ENCODE measurements at places on chromosomes 3 and 15. TPM values are rescaled to one million over a fixed set of nuclear protein-coding genes. Genes with fewer than 3 reads are reported as not detected.

The UACA gene
- total RNA-seq: 56.9 TPM

The SERPINI2 gene
- total RNA-seq: not detected

The SLC7A14 gene
- total RNA-seq: 0.31 TPM

The GOLGA6A gene
- total RNA-seq: 42.4 TPM

The MESP2 gene
- 2.9 TPM for total RNA-seq

DNA sequence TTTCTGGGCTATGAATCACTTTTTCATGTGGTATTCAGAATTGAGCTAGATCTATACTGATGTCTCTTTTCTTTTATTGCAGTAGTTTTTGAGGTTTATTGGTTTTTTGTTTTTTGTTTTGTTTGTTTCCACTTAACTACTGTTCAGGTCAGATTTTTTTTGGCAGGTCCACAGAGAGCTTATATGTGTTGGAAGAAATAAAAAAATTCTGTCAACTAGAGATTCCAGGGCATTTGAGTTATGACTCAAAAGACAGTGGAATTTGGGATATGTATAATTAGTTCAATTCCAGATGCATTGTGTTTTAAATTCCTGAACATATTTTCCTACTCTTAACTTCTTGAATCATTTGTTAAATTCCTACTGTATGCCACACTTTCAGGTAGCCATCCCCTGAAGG lies 727.2 kb downstream of the SI start:
- no peaks in the 10 kb centered on the region for H3K27me3 ChIP-seq
- no peak overlapping the region for H3K4me3 ChIP-seq
- no peaks in the 10 kb centered on the region for H3K36me3 ChIP-seq
- no peak for DNase-seq

- DNase-seq: no peak
- no peak overlapping the region for H3K4me3 ChIP-seq
- H3K36me3 ChIP-seq: no peaks in the 10 kb centered on the region
- peaks cover 3% of the 10 kb centered on the region for H3K4me1 ChIP-seq
These were observed 417.6 kb downstream of the TIGIT start for GRCh38 chr3:114711321-114711886.

DNA sequence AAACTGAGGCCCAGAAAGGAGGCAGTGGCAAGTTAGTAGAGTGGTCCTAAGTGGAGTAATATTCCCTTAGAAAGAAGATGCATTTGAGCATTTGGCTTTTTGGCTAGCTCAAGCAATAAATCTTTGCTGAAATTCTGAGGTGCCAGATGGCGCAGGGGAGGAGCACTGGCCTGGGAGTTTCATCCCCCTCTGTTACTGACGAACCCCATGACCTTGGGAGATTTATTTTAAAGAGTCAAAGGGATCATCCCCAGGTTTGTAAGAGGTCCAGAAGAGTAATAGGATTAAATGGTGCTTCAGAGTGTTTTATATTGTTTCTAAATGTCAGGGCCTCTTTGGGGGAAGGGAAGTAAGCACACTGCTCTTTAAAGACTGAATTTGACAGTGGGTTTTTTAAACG lies 85.1 kb upstream of the PIAS1 start:
- H3K4me3 ChIP-seq: no peak overlapping the region
- H3K27me3 ChIP-seq: no peaks in the 10 kb centered on the region
- no peak overlapping the region for H3K27ac ChIP-seq
- no peaks in the 10 kb centered on the region for H3K36me3 ChIP-seq
- DNase-seq: no peak

DNA sequence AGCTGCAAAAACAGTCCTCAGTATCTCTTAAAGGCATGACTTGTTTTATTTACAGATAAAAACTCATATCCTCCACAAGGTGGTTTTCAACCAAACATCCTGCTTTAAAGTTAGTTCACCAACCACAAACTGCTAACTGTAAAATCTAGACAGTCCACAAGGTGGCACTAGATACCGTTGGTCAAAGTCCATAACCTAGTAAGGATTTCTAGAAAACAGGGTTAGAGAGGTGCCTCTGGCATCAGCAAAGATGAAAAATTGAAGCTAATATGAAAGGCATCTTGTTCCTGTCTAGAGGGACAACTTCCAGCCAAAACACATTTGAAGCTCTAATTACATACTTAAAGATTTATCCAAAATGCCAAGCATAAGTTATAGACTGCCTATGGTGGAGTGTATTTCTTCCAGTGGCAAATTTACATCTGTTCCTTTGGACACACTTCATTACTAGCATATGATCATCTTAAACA lies 56.0 kb downstream of the ZMAT3 start:
- no peaks in the 10 kb centered on the region for H3K4me1 ChIP-seq
- no peak overlapping the region for H3K4me3 ChIP-seq

GRCh38 chr15:97915261-97915660 lies 45.2 kb upstream of the ARRDC4 start:
- no peak overlapping the region for H3K27ac ChIP-seq
- no peak overlapping the region for H3K4me3 ChIP-seq

- H3K36me3 ChIP-seq: no peaks in the 10 kb centered on the region
- H3K27me3 ChIP-seq: no peaks in the 10 kb centered on the region
- H3K27ac ChIP-seq: no peak overlapping the region
- H3K4me1 ChIP-seq: no peaks in the 10 kb centered on the region
These were observed 509.5 kb downstream of the TBL1XR1 start for GRCh38 chr3:176687754-176688153.

DNA sequence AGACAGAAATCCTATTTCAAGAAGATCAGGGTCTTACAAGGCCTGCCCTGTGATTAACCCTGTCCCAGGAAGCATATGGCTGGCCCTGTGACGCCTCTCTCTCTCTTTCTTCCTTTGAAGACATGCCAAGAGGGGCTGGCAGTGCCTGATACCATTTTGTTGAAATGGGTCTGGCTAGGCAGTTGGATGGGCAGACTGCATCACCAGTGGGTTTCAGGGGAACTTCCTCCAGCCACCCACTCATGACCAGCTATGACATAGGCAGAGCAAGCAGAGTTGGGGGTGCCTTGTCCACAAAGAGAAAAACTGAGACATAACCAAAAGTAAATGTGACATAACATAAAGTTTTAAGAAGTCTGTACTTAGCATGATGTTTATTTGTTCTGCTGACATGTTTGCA lies 31.4 kb upstream of the MANF start:
- H3K4me1 ChIP-seq: no peaks in the 10 kb centered on the region
- no peak for DNase-seq
- no peak overlapping the region for H3K27ac ChIP-seq
- H3K27me3 ChIP-seq: no peaks in the 10 kb centered on the region

Data from testis (tissue), 5 donors.